Peyer's patch (tissue), 4 donors: ENCODE measurements at places on chromosomes 7 and 10. TPM values are rescaled to one million over a fixed set of nuclear protein-coding genes. Genes with fewer than 3 reads are reported as not detected.

FMC1 gene
- total RNA-seq, result not detected

DNA sequence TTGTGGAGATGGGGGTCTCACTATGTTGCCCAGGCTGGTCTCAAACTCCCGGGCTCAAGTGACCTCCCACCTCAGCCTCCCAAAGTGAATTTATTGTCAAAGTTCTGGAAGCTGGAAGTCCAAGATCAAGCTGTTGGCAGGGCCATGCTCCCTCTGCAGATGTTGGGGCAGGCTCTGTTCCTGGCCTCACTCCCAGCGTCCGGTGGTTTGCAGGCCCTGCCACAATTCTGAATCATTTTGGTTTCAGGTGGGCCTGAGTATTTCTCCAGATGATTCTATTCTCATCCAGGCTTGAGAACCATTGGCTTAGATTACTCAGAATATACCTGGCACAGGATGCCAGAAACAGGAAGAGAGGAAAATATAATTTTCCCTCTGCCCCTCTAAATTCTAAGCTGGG lies 737.4 kb downstream of the TNS3 start:
- DNase-seq, result no peak

DNA sequence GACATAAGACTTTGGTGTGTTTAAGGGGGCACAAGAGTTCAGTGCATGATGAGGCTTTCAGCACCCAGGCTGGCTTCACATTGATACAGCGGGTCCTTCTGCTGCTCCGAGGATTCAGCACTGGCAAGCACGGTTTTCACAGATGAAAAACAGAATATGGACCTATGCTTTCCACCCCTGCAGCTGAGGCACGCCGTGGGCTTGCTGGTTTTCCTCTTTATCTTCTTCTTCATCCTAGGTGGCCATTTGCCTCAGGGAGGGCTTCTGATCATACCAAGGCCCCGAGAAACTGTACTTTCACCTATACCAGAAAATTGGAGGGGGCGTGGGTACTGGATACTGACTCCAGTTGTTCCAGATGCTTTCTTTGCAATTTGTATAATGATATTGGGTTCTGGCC lies 277.1 kb upstream of the ZNF32 start:
- DNase-seq, result no peak

- no peak for DNase-seq
Measured at GRCh38 chr7:55304018-55304762, 60.9 kb upstream of the LANCL2 start.

- peak; percentile 29 for DNase-seq
Measured at GRCh38 chr7:135210888-135211178, 493 bp downstream of the WDR91 start.

- peak; percentile 31 for DNase-seq
Measured at GRCh38 chr7:91288208-91288824, 24.1 kb downstream of the FZD1 start.

- DNase-seq, result no peak
Measured at GRCh38 chr7:25638068-25638467, 409.8 kb upstream of the NPVF start.
